D721Med (cell line): ENCODE measurements at places on chromosomes 1 and 21.
A peak's percentile ranks its signal among the peaks of the same experiment; 100 is the strongest.

- DNase-seq, result no peak
These were observed 488 bp downstream of the DBT start for GRCh38 chr1:100249155-100249536.

GRCh38 chr1:169107603-169108208 is 1.2 kb downstream of the ATP1B1 start:
- DNase-seq, result no peak

GRCh38 chr1:241627453-241628259 is 12.5 kb downstream of the CHML start:
- DNase-seq, result no peak

DNA sequence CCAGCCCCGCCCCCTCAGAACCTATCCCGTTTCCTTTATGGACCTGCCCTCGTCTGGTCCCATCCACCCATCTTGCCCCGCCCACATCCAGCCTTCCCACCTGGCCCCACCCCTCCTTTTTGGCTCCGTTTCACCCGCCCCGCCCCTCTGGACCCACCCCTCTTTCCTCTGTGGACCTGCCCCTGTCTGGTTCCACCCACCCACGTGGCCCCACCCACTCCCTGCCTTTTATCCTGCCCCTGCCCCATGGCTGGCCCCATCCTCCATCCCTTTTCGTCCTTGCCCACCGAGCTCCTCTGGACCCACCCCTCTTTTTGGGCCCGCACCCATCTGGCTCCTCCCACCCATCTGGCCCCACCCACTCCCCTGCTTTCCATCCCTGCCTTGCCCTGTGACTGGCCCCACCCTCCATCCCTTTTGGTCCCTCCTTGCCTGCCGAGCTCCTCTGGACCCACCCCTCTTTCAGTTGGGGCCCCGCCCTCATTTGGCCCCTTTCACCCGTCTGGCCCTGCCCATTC is 177.3 kb downstream of the CAMTA1 start:
- no peak for DNase-seq

DNA sequence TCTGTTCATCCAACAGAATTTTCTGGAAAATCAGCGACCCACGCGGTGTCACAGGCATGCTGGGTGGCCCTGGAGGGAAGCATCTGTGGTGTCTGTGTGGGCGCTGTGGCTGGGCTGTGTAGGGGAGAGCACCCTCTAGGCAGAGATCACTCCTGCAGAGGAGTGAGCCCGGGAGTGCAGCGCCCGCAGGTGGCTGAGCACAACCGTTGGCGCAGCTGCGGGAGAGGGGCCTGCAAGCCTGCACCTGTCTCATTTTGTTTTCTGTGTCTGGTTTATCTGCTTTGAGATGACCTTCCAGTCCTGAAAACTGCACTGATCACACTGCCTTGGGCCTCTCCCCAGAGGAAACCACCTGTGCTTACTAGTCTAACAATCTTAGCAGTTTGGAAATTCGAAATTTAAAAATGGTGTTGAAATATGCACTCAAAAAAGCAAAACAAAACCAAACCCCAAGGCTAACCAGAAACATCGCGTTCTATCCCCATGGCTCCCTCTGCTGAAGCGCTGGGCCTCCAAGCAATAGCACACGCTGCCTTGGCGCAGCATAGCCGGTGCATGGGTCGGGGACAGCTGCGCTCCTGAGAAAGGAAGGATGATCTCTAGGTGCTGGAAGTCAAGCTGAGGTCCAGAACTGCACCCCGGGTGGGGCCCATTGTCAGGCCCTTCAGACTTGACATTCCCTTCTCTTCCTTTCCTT is 4.8 kb downstream of the FAM3B start:
- no peak for DNase-seq

DNA sequence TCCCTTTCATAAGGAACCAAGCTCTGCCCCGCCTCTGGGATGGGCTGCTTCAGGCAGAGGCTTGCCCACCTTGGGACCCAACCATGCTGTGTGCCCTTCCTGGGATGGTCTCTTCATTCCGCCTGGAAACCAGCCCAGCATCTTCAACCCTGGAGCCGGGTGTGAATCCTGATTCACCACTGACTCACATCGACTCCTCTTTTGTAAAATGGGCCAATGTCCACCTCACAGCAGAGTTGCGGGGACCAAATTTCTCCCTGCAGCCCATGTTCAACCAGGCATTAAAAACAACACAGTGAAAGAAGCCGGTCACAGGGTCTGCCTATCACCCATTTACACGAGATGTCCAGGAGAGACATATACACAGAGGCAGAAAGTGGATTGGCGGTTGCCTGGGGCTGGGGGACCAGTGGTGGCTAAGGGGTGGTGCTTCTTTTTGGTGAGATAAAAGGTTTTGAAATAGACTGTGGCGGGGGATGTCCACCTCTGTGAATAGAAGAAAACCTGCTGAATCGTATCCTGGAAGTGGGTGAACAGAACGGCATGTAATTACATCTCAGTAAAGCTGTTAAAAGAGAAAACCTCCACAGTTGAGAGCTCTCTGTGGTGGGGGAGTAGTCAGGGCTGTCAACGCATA is 6.9 kb upstream of the GPR153 start:
- DNase-seq, result no peak

- DNase-seq, result no peak
These were observed 245.2 kb downstream of the TRABD2B start for GRCh38 chr1:47751996-47752451.

GRCh38 chr1:116345843-116346242 is 27.2 kb upstream of the ATP1A1 start:
- DNase-seq, result no peak

- no peak for DNase-seq
These were observed 67.2 kb downstream of the UCK2 start for GRCh38 chr1:165894591-165894990.

DNA sequence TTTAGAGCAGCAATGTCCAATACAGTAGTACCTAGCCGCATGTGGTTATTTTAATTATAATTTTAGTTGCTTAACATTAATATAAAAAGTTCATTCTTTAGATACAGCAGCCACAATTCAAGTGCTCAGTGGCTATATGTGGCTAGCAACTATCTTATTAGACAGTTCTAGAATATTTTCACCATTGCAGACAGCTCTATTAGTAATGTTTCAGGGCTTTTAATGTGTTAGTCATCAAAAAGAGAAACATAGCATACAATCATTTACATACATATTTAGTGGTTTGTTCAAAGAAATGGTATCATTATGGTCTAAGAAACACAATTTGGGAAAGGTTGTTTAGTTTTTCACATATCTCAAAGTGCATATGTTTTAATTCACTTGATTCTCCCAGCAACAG is 66.6 kb upstream of the DYNLT5 start:
- DNase-seq, result no peak

DNA sequence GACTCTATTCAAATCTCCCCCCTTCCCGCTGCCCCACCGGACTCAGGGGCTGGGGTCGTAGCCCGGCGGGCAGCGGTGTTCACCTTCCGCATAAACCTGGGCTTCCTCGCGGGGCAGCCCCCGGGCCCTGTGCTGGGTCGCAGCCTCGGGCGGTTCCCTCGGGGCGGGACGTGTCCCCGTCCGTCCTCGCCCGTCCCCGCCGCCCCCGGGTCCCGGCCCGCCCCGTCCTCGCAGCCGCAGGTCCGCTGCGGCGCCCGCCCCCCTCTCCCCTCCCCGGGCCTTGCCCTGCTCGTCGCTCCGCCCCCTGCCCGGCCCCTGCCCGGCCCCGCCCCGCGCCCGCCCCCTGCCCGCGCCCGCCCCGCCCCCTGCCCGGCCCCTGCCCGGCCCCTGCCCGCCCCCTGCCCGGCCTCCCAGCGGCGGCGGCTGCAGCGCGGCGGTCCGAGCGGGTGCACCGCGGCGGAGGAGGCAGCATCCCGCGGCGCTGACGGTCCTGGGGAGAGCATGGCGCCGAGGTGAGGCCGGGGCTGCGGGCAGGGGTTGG is at the start of gene COL18A1:
TSS of gene COL18A1 (plus strand) at position 436 of the 541 bp plus-strand sequence. CDS start at position 502, 66 bp downstream.
- DNase-seq, result peak; percentile 76

DNA sequence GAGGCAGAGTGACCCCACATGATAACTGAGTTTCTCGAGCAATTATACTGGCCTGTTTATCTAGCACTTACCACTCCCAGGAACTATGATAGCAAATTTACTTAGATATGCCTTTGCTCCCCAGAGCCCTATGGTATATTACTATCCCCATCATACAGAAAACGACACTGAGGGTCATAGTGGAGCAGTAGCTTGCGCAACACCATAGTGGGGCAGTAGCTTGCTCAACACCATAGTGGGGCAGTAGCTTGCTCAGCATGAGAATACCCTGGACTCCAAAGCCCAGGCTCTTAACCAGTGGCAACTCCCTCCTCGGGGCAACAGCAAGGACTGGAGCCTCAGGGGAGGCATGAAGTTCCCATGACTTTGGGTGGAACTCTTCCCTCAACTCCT is 211.9 kb downstream of the NPHP4 start:
- no peak for DNase-seq

- no peak for DNase-seq
These were observed 30.4 kb downstream of the TMEM63A start for GRCh38 chr1:225851805-225852204.

DNA sequence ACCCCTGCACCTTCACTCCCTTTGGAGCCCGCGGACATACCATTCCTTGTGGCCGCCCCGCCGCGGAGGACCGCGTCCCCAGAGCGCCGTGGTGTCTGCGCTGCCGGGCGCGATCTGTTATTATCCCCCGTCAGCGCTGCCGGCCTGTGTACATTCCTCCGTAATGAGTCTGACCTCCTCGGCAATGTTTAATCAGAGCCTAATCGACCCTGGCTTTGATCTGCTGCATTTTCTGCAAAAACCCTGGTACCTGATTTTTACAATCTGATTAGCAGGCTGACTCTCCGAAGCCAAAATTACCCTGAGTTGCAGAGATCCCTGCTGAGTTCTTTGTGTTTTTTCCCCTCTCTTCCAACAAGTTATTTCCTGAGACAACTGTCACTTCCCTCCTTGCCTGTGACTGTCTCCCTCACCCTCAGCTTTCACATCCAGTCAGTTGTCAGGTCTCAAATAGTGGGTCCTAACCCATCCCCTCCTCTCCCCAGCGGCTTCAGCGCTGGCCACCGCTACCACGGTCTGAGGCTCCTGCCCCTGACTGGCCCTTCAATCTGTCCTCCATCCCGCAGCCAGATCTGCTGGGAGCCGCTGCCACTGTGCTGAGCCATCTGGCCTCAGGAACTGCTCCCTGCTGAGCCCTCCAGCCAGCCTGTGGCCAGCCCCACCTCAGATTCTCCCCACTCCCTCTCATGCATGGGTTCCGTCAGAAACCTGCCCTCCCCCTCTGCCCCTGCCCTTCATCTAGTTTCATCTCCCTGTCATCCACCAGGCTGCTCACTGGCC is 53.5 kb downstream of the GLIS1 start:
- no peak for DNase-seq

- no peak for DNase-seq
These were observed 4.9 kb upstream of the AKR1A1 start for GRCh38 chr1:45545553-45546310.

- no peak for DNase-seq
These were observed 467.8 kb downstream of the CAMTA1 start for GRCh38 chr1:7253118-7253480.

DNA sequence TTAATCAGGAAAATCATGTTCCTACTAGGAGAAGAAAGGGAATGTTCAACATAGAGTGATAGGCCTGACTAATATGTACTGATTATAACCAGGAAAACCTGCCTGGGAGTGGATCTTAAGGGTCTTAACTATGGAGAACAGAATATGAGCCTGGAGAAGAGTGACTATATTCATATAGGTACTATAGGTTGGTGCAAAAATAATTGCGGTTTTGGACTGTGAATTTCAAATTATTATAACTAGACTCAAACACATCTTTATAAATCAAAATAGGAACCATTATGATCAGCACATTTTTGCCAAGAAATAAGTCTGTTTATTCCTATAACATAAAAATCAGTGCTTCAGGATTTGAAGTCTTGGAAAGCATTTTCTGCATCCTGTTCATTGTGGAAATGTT is 189.8 kb upstream of the ADAMTS5 start:
- no peak for DNase-seq

DNA sequence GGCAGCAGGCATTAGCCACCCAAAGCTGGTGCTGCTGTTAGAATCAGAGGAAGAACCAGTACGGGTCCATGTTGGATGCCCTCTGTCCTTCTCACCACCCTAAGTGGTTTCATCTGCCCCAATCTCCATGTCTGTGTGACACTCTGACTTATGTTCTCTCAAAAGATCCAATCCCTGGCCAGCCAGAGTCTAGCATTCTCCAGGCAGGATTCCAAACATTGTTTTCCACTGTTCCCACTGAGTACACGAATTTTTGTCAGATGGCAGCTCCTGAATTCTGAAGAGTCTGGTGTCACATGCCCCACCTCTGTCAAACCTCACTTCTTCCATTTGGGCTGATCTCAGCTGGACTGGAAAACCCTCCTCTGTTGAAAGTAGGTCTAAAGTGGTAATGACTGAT is 166.0 kb downstream of the DISC1 start:
- no peak for DNase-seq

DNA sequence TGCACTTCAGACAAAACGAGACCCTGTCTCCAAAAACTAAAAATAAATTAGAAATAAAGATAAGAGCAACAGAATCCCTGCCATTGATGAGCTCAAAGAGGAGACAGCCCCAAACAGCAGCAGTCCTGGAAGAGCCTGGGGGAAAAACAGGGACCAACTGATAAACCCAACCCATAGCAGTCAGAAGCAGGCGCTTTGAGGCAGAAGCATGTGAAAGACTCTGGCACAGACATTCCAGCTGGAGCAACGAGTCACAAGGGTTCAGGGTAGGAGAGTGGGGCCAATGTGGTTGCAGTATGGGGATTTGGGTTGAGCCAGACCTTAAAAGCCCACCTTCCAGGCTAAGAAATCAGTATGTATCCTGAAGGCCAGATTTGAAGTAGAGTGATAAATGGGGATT is 78.5 kb downstream of the MPZL1 start:
- DNase-seq, result no peak

DNA sequence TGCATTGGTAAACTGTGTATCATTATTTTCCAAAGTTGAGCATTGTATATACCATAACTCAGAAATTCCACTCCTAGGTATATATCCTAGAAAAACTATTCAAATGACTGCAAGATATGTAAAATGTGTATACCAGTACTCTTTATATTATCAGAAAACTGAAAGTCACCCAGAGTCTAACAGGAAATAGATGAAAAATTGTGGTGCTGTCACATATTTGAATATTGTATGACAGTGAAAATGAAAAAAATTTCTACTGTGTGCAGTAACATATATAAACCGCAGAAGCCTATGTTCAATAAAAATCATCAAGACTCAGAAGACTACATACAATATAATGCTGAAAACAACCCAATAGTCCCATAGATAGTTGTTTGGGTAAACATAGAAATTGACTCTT is 74.4 kb upstream of the LYPLAL1 start:
- no peak for DNase-seq

- peak; percentile 80 for DNase-seq
These were observed at the start of gene LRRN2 for GRCh38 chr1:204685236-204686006. Gene LRRN2 (minus strand): TSS chr1:204685738. CDS start chr1:204619992, 65,746 bp downstream.

- DNase-seq, result peak; percentile 73
These were observed 610 bp upstream of the HES4 start for GRCh38 chr1:1000357-1001056.

- no peak for DNase-seq
These were observed 42.2 kb upstream of the TARBP1 start for GRCh38 chr1:234520908-234521817.

DNA sequence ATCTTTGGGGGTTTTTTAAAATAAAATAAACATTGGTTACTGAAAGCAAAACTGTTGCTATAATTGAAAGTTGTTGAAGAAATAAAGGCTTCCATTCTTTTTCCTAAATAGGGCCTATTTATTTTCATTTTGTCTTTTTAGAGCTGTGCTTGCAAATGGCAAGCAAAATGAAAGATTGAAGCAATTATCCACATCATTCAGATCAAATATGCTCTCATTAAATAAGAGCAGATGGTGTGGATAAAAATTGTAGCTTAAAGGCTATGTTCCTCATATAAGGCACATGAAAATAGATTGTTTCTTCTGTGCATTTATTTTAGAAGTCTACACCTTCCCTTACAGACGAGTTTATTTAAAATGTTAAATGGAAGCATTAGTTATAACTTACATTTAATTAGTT is 1317.7 kb downstream of the MRPL39 start:
- DNase-seq, result no peak
